ENCODE measurements at places on chromosomes 2 and 18.

DNA sequence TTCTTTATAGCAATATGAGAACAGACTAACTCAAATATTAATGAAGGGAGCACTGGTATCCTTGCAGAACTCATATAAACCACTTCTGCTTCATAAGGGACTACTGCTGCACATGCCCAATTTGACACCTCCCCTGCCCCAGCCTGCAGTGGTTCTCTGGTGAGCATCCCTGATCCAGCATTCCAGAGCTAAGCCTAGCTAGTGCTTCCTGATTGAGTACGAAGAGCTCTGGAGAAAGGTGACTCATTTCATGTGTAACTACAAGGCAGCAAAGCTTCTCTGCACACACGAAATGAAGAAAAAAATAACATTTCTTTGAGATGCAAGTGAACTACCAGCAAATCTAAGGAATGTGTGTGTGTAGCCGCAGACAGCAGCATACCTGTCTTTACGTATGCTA is 22.8 kb upstream of the ADNP2 start:
- H3K4me1 ChIP-seq: no peaks in the 10 kb centered on the region
- H3K27me3 ChIP-seq: peaks cover 5% of the 10 kb centered on the region
- H3K27ac ChIP-seq: no peak overlapping the region
- H3K36me3 ChIP-seq: peaks cover 6% of the 10 kb centered on the region
- no peak overlapping the region for H3K4me3 ChIP-seq

GRCh38 chr2:167187049-167187727 is 298.9 kb downstream of the XIRP2 start:
- H3K4me1 ChIP-seq: no peaks in the 10 kb centered on the region
- no peak for DNase-seq
- no peak overlapping the region for H3K27ac ChIP-seq
- no peak overlapping the region for H3K4me3 ChIP-seq
- H3K36me3 ChIP-seq: no peaks in the 10 kb centered on the region

DNA sequence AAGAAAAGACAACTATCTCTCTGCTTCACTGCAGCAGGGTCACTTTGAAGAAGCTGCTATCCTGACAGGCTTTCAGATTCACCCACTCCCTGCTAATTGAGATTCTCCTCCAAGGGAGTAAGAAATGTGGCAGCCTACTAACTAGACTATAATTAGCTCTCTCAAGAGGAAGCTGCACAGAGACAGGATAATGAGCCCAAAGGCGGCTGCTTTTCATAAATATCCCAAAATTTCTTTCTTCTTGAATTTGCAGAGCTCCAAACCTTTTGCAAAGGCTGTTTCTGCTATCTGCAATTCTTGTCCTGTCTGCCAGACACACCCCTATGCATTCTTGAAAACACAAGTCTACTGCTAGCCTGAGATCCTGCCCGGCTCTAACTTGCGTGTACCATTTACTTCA is 54.0 kb upstream of the RNU4ATAC start:
- peaks cover 10% of the 10 kb centered on the region for H3K36me3 ChIP-seq
- H3K27me3 ChIP-seq: no peaks in the 10 kb centered on the region
- H3K4me3 ChIP-seq: no peak overlapping the region

- H3K27me3 ChIP-seq: no peaks in the 10 kb centered on the region
- H3K4me3 ChIP-seq: no peak overlapping the region
- H3K36me3 ChIP-seq: no peaks in the 10 kb centered on the region
- no peak overlapping the region for H3K27ac ChIP-seq
- DNase-seq: no peak
- no peaks in the 10 kb centered on the region for H3K4me1 ChIP-seq
Observed at GRCh38 chr2:209900638-209901037, 101.8 kb upstream of the RPE start.
